ENCODE measurements at places on chromosomes 6 and 20. TPM values are rescaled to one million over a fixed set of nuclear protein-coding genes. Genes with fewer than 3 reads are reported as not detected.

STMN3 gene
- 7.1 TPM for total RNA-seq

MICA gene
- total RNA-seq = 5.6 TPM

LY6G6D gene
- not detected for total RNA-seq

RHAG gene
- not detected for total RNA-seq

FKBP5 gene
- 88.1 TPM for total RNA-seq

MUC21 gene
- total RNA-seq = not detected

POPDC3 gene
- total RNA-seq = not detected

NDUFAF4 gene
- total RNA-seq = 59.8 TPM

SLC22A3 gene
- not detected for total RNA-seq

AGER gene
- 18.5 TPM for total RNA-seq

NCR2 gene
- total RNA-seq = not detected

SLC25A27 gene
- 1.3 TPM for total RNA-seq

DNA sequence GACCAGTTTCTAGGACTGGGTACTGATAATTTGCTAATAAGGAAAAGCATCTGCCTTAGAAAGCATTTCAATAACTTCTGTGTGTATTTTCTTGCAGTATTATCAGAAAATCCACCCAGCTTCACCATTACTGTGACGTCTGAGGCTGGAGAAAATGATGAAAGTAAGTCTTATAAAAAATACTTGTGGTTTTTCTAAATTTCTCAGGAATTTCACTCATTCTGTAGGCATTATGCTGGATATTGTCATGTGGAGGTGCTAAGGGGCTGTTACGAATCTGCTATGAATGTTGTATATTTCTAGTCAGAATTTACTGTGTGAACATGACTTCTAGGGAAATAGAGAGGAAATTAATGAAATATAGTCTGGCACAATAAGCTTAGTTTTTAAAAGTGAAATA lies 8.9 kb downstream of the RWDD1 start:
- no peak for DNase-seq

DNA sequence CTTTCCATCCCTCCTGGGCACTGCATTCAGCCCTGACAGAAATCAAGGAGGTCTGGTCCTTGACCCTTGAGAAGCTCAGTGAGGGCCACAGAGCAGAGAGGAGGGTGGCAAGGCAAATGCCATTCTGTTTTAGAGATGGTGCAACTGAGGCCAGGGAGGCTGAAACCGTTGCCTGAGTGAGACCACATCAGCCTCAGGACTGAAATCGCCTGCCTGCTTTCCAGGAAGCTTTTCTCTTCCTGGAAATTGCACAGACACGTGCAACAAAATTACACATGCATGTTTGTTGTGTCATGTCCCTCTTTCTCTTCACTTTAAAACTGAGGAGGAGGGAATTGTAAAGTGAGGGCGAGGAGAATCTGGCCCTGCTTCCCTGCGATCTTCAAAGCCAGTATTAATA lies 113.7 kb upstream of the PDE10A start:
- DNase-seq = no peak

GRCh38 chr20:62040381-62040922 lies 25.2 kb downstream of the TAF4 start:
- no peak for DNase-seq

- no peak for DNase-seq
These were observed 9.4 kb upstream of the GMPR start for GRCh38 chr6:16228709-16229665.

DNA sequence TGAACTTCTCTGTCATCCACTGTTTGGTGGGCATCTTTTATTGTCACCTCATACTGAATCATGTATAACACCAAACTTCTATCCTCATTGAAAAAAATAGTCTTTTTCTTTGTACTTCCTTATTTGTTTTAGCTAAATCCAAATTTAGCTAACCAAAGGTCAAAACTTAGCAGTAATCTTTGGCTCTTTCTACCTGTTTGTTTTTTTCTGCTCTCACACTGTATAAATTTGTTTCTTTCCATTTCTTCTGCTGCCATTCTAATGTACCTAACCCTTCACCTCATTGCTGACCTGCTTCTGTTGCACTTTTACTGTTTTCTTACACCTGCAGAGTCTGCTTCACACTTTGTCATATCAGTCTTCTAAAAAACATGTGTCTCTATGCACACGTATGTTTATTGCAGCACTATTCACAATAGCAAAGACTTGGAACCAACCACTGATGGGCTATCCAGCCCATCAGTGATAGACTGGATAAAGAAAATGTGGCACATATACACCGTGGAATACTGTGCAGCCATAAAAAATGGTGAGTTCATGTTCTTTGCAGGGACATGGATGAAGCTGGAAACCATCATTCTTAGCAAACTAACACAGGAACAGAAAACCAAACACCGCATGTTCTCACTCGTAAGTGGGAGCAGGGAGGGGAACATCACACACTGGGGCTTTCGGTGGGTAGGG lies 7.2 kb downstream of the ATRN start:
- no peak for DNase-seq

DNA sequence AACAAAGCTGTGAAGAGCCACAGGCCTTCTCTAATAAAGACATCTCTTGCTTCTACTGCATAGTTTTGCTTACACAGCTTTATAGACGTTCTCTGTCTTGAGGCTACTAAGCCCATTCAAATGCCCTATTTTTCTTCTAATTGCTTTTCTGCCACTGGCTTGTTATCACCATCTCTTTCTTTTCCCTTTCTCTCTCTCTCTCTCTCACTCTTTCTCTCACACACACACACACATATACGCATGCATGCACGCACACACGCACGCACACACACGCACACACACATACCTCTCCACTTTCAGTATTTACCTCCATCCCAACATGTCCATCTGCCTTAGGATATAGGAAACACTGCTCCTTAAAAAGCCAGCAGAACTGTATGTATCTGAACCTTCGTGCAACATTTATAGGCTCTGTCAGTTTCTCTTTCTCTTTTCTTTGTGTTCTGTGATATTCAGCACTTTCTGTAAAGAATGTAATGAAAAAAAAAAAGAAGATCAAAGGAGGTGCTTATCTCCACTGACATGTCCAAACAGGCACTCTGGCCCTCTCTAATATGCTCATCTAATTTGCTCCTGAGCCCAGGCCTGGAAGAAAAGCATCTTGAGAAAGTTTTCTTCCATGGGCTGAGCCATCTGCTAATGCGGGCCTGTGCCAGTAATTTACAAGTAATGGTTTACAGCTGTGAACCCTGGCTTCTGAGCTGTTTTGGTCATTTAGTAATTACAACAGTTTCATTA lies 1046.7 kb upstream of the MAP3K7 start:
- no peak for DNase-seq

- no peak for DNase-seq
These were observed 11.4 kb downstream of the EZR start for GRCh38 chr6:158807515-158808441.

- DNase-seq = no peak
These were observed 89.3 kb downstream of the HAO1 start for GRCh38 chr20:7850775-7851490.

DNA sequence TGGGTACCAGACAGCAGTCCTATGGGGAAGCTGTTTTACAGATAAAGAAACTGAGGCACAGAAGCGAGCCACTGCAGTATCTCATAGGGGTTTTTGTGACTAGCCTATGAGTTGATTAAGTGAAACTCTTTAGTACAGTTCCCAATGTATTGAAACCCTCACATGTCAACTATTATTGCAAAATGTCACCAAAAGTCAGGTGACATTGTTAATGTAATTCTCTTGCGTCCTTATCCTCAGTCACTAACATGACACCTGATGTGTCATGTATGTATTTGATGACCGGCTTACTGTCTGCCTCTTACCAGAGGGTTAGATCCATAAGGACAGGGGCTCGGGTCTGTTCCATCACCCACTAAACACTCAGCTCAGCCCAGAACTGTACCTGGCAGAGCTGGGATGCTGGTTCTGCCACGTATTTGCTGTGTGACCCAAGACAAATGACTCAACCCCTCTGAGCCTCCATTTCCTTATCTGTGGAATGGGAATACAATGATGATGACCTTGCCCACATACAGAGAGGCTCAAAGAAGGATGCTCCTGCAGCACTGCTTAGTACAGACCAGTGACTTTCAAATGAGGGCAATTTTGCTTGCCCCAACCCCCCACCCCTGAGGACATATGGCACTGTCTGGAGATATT lies 32.9 kb downstream of the PREX1 start:
- no peak for DNase-seq

- no peak for DNase-seq
These were observed 29.3 kb downstream of the SNPH start for GRCh38 chr20:1295276-1295930.

DNA sequence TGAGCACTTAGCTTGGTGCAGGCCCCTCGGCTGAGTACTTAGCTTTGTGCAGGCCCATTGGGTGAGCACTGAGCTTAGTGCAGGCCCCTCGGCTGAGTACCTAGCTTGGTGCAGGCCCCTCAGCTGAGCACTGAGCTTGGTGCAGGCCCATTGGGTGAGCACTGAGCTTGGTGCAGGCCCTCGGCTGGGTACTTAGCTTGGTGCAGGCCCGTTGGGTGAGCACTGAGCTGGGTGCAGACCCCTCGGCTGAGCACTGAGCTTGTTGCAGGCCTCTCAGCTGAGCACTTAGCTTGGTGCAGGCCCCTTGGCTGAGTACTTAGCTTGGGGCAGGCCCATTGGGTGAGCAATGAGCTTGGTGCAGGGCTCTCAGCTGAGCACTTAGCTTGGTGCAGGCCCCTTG lies 387.1 kb downstream of the THBS2 start:
- DNase-seq = no peak

GRCh38 chr6:51350308-51350904 lies 531.7 kb downstream of the TFAP2B start:
- no peak for DNase-seq

DNA sequence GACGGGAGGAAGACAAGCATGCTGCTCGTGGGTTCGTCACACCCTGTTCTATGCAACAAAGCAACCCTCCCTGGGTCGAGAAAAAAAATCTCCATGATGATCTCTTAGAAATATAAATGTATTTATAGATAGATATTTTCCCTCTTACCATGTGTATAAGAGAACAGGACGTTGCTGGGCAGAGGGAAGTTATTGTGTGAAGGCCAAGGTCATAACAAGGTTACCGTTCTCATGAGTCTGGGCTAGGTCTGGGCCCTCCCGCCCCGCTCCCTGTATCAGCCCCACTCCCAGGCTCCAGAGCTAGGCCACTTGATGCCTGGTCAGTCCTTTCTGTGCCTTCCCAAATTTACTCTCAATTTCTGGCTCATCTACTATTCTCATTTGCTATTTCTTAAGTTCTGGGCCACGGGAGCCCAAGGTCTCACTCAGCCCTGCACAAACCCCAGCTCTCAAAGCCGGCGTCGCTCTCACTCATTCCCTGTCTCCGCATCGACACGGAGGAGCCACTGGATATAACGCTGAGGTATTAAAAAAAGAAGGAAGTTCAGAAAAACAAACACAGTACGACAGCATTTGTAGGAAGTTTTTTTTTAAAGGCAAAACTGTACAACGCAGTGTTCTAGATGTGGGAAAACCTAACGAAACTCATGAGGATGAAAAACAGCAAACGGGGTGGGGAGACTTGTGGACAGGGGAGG lies 96.8 kb downstream of the PSMG4 start:
- DNase-seq = no peak

DNA sequence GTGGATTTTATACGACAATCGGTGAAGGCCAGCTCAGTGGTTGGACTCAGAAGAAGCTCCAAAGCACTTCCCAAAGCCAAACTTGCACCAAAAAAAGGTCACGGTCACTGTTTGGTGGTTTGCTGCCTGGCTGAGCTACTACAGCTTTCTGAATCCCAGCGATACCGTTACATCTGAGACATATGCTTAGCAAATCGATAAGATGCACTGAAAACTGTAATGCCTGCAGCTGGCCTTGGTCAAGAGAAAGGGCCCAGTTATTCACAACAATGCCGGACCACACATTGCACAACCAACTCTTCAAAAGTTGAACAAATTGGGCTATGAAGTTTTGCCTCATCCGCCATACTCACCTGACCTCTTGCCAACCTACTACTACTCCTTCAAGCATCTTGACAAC lies 70.2 kb downstream of the FILIP1 start:
- DNase-seq = no peak

DNA sequence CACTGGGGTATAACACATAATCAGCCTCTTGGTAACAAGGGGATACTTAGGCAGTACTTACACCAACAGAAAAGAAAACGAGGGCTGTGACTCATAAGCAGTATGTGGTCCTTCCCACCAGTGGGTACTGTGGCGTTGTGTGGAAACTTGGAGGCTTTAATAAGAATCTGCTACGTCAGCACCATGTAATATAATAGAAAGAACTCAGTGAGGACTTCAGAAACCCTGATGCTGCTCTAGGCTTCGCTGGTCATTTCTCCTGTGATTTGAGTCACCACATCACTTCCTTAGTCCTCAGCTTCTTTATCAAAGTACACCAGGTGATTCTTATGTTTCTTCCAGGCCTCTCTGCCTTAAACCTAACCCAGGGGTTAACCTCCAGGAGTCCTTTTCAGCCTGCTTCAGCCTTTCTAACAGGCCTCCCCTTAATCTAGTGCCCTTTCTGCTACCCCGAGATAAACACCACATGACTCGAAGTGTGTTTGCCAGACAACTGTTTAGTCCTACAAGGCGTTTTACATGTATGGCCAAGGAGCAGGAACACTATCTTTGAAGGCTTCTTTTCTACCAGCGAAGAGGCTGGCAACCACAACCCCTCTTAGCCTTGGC lies 68.5 kb downstream of the FYN start:
- DNase-seq = peak; percentile 59

DNA sequence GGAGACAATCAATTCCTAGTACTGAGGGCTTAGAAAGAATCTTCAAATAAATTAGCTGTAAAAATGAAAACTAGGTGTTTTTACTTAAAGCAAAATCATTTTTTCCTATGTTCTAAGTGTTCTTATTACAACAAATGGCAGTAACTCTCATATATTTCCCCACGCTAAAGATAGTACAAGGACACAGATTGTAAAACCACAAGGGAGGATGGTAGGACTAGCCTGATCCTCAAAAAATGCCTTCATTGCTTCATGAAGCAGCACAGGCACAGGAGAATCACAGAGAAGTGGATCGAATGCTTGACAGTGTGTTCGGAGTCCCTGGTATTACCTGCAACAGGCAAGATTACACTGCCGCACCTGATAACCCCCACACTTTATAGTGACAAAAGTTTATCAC lies 58.5 kb downstream of the SAMD3 start:
- no peak for DNase-seq

DNA sequence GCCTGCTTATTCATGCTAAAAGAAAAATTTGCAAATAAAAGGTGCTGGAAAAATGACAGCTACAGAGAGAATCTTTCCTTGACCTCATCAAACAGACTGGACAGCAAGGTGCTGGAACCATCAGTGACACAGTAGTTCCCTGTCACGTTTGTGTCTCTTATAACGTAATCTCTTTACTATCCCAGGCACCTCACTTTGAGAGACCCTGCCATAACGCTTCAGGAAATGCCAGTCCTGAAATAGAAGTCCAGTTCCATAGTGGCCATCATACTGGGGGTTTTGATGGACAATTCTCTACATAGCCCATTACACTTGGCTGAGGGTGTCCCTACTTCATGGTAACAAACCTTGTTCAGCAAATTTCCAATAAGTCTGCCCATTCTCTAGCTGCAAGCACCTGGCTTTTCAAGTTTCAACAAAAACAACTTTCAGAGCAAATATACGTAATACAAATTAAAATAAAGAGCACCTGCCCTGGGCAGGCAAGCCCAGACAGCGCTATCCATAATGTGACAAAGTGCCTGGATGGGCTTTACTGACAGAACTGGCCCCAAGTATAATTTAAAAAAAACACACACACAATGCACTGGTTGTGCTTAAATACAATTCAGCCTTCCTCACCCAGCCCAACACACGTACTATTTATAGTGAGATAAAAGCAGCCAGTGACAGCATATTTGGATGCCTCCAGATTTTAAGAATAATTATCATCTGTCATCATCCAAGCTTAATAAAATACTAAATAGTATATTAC lies 38.7 kb downstream of the CNKSR3 start:
- no peak for DNase-seq

GRCh38 chr20:11952639-11953038 lies 34.9 kb downstream of the BTBD3 start:
- no peak for DNase-seq
